Suppressor macrophage treated with lipopolysaccharide for 4 hours (primary cell): ENCODE measurements at places on chromosomes 7 and 10.
A peak's percentile ranks its signal among the peaks of the same experiment; 100 is the strongest.

DNA sequence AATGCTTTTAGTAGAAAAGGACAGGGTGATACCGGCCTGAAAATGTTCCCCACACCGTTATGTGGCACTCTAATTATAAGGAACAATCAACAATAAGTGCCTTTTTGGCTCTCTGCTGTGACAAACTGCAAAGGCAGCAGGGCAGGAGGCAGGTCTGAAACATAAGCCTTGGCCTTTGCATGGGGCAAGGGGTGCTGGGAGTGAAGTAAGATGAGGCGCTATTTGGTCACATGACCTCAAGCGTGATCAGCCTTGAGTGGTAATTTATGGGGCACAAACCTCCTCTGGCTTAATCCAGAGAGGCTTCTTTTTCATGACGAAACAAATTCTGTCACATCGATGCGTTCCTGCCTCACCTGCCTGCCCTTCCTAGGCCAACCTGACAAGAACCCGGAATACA, 202.7 kb downstream of the TAX1BP1 start:
- DNase-seq = no peak

DNA sequence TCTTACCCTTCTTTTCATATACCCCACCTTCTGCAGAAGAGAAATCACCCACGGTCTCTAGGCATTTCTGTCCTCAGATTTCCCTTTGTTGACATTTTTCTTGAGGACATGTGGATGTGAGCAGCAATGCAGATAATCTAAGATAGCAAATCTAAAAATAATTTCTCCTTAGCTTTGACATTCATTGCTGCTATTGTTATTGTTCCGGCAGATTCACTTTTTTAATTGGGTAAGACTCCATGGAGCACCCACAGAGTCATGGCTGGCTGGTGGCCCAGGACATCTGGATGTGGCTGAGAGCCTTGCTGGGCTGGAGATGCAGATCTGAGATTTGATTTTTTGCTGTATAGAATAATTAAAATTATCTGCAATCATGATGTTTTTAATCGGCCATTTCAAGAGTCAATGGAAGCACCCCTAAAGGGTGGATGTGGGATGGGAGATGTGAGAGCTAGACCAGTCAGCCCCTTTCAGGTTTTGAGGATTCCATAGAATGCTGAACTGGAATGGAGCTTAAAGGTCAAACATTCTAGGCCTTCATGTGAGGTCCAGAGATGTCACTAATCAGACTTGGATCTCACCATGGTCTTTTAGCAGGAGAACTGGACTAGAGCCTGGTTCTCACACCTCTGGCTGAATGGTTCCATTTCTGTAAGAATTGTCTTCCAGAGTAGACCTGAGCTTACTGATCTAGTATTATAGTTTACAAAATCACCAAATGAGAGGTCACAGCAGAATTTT, 37.5 kb downstream of the TAS2R41 start:
- DNase-seq = no peak

GRCh38 chr7:140342727-140343514, 55.4 kb downstream of the SLC37A3 start:
- DNase-seq = peak; percentile 88

GRCh38 chr7:139842401-139843210, 13.5 kb downstream of the TBXAS1 start:
- DNase-seq = peak; percentile 46

DNA sequence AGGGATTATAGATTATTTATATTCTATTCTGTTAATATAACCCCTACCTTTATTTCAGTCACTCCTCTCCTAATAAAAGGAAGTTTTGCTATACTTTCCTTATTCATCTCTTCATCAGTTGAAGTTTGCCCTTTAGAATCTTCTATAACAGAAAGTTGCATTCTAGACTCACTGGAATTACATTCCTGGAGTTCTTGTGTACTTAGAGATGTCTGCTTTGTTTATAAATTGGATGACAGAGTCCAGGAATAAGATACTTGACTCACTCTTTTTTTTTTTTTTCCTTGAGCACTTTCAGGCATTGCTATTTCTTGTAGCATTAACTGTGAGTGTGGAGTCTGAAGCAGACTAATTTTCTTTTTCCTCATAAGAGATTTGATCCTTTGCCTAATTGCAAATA, 640.8 kb downstream of the XPNPEP1 start:
- DNase-seq = no peak

DNA sequence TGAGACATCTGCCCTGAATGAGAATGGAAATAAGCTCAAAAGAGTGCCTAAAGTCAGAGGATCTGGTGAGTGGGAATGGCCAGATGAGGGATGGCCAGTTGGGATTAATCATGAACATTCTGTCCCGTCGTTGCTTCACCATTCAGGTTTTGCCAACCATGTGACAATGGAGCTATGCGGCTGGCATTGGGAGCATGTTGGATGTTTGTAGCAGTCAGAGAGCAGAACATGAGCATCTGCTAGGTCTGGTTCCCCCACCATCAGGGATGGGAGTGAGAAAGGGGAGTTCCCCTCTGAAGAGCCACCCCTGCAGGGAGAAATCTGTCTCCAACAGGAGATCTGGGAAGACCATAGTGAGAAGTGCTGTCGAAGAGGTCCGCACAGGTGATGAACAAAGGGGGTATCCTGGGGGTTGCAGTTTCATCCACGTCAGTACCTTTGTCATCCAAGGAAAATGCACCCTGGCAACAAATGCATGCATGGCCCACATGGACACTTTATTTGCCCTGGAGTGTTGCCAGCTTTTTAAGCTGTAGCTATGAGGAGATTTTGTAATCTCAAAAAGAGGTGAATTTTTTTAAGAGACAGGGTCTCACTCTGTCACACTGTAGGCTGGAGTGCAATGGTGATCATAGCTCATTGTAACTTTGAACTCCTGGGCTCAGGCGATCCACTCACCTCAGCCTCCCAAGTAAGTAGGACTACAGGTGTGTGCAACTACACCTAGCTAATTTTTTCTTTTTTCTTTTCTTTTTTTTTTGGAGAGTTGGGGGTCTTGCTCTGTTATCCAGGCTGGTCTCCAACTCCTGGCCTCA, 190.2 kb downstream of the CAMK1D start:
- no peak for DNase-seq
